ENCODE measurements at places on chromosomes 3 and 15.

- DNase-seq = no peak
These were observed 101.0 kb downstream of the PLXNA1 start for GRCh38 chr3:127083778-127084397.

DNA sequence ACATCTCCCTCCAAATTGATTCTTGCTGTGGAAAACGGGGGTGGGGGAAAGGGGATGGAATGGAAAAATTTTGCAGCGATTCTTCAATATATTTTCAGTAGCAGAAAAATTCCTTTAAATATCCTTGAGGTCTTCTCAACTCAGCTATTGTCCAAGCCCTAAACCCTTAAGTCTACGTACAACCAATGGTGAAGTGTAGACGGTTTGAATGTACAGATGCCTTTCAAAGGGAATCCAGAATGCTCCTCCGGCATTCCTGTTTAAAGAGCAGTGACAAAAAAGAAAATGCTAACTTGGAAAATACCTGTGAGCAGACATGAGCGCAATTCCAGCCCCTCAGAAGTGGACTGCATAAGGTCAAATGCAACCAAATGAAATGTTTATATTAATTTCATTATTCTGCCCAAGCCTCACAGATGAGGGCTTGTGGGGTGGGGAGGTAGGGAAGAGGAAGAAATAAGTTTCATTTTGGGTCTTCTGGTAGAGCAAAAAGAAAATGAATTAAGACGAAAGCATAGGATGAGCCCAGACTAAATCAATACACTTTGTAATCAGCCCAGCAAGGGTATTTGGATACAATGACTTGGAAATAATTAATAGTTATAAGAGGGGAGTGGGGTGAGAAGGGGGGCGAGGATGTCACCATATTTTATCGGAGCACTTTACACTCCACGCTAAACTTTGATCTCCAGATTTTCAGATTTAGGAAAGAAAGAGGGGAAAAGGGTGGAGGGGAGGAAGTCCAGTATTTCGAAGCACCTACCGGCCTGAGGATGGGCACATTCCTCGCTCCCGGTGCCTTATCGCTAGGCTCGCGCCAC lies 2.7 kb downstream of the FOXP1 start:
- DNase-seq = no peak

DNA sequence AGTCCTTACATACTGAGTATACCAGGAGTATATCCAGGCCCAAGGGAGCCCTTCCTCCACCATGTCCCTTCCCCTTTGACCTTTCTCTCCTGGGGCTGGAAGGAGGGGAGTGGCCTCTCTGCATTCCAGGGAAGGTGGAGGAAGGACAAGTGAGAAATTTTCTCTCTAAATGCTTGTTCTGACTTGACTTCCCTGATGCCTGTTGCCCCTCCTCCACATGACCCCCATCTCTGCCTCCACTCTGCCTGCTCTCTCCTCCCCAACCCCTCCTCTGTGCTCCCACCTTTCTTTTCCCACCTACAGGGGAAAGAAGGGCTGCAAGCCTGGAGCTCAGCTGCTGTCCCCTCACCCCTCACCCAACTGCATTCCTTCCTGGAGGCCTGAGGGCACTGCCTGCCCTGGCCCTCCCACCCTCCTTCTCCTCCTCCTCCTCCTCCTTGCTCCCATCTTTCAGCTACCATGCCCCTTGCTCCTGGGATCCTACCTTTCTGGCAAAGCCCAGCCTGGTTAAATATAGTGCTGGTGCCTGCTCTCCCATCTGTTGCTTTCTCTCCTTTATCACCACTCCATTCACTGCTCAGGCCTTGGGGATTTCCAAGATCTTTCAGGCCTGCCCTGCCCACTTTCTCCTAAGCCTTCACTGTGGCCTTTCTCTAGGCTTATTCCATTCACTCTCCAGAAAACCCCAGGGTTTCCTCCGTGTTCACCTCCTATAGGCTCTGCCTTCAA lies 8.5 kb upstream of the DAG1 start:
- no peak for DNase-seq

DNA sequence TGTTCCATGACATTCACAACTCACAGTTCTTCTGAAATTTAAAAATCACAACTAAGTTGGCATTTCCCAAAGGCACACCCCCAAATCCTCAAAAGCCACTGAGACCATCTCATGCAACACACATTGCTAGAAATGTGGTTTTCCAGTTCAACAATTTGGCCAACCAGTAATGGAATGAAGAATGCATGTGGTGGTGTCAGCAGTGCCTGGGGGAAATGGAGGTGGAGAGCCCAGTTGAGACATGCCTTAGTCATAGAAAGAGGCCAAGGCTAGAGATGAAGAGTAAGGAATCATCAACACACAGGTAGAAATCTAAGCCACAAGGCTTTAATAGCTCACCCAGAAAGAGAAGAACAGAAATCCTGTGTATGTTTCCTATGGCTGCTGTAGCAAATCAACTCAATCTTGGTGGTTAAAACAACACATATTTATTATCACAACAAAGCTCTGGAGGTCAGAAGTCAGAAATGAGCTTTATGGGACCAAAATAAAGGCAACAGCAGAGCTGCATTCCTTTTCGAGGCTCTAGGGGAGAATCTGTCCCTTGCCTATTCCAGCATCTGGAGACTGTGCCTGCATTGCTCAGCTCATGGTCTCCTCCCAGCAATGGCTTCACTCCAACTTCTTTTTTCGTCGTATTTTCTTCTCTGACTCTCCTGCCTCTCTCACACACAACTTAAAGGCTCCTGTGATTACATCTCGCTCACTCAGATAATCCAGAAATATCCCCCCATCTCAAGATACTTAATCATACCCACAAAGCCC lies 54.0 kb downstream of the SNTN start:
- DNase-seq = no peak

GRCh38 chr3:26237036-26237682 lies 385.4 kb upstream of the LRRC3B start:
- no peak for DNase-seq

DNA sequence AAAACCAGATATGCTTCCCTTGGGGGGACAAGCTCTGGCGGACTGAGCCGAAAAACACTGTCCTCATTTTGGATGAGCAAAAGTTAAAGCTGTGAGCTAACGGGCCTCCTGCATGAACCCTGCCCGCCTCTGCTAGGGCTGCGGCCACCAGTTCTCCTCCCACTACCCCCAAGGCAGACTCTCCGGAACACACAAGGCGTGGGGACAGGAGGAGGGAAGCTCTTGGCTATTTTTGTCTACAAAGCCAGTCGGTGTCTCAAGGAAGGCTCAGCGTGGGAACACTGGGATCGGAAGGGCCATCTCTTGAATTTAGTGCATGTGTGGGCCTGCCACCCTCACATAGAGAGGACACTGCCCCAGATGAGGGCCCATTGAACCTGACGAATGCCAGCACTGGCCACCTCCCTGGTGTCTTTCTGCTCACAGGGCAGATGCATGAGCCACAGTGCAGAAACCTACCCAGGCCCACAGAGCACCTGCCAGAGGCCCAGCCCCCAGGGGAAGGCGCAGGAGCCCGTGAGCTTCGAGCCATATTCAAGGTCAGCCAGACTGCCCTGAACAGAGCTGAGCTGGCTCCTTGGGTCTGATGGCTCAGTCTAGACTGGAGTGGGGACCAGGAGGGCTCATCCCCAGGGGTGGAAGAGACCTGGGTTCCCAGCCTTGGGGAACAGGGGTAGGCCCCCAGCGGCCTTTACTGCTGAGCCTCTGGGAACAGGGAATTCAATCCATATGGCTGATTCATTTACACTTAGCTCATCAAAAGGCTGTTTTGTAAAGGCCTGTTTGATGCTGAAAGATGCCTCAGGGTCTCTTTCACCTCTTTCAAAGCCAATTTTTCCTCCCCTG lies 38.3 kb downstream of the HCN4 start:
- DNase-seq = no peak

- DNase-seq = no peak
These were observed 38.9 kb upstream of the IREB2 start for GRCh38 chr15:78399091-78399490.

GRCh38 chr15:27623149-27623548 lies 476.0 kb downstream of the OCA2 start:
- DNase-seq = no peak

DNA sequence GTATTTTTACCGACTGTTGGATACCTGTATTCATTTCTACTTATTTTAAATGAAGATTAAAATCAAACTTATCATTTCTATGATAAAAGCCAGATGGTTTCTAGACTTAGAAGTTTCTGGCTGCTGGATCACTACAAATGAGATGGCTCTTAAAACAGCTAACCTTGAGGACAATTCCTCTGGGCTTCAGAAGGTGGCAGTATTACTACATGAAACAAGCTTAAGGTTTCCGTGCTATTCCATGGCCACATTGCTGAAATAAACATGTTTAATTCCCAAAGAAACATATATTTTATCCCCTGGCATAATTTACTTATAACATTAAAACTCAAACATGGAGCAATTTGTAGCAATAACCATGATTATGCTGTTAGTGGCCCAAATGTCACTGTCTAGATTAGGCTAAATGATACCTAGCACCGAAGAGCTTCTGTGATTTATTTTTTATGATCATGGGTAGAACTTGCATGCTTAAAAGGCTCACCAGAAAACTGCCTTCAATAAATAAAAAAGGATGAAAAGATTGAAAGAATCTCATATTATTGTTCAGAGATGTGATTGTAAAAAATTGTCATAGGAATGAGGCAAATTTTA lies 204.0 kb upstream of the NANOGP8 start:
- no peak for DNase-seq

GRCh38 chr3:147117631-147118030 lies 288.7 kb downstream of the ZIC4 start:
- no peak for DNase-seq

- DNase-seq = no peak
These were observed 243.8 kb downstream of the ALCAM start for GRCh38 chr3:105610473-105610872.

DNA sequence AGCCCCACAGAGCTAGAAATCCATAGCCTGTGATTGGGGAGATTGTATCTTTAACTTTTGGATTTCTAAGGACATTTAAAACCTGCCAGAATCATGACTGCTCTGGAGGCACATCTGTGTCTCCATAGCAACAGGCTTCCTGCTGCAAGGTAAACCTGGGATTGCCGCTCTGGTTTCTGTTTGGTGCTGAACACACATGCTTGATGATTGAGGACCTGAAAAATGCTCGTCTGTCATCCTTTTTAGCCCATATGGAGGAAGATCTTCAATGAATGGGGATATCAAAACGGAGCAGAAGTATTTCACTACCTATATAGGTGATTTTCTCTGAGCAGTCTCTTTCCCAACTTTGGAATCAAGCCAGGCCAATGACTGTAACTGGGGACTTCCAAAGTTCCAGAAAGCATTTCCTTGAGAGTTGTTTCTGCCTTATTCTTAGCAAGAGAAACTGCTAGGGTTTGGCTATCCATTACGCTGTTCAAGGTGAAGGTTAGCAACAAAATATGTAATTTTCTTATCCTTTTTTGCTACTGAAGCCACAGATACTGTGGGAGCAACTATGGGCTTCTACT lies 96.5 kb upstream of the TNIK start:
- DNase-seq = no peak

GRCh38 chr3:136624894-136625815 lies 127.0 kb downstream of the STAG1 start:
- no peak for DNase-seq

DNA sequence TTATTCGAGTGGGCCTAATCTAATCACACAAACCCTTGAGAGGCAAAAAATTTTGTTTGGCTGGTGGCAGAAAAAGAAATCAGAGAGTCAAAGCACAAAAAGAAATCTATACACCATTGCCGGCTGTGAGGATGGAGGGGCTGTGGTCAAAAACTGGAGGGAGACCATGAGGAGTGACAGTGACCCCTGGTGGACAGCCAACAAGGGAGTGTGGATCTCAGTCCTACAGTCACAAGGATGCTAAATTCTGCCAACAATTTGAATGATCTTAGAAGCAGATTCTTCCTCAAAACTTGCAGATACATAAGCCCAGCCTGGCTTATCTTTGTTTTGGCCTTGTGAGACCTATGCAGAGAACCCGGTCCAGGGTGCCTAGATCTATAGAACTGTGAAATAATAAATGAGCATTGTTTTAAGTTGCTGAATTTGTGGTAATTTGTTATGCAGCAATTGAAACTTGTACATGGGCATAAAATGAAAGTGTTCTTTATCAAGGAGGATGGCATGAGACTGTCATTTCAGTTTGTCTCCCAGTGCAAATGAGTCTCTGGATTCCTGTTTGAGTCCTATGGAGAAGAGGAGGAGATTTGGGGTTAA lies 103.0 kb upstream of the ARHGEF26 start:
- DNase-seq = no peak

DNA sequence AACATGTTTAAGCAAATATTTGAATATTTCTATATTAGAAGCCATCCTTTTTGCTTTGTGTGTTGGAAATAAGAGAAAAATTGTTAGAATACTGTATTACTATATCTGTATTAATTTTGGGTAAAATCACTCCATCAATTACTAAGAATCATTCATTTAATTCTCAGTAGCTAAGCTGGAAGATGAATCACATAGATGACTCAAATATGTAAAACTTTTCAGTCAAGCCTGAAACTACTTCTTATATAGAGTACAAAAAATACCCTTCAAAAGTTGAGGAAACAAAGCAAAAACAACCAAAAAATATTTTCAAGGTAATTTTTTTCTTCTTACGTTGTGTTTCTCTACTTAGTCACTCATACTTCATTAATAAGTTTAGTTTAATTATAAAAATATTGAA lies 205.7 kb upstream of the ROBO1 start:
- no peak for DNase-seq

Measured in activated CD4-positive, alpha-beta T cell treated with anti-CD3 and anti-CD28 coated beads for 1 hour (primary cell).